ENCODE measurements at places on chromosomes 11 and 22. TPM values are rescaled to one million over a fixed set of nuclear protein-coding genes. Genes with fewer than 3 reads are reported as not detected.

SCUBE2 gene
- total RNA-seq: 40.0 TPM

GGTLC2 gene
- not detected for total RNA-seq

APOA4 gene
- not detected for total RNA-seq

DNA sequence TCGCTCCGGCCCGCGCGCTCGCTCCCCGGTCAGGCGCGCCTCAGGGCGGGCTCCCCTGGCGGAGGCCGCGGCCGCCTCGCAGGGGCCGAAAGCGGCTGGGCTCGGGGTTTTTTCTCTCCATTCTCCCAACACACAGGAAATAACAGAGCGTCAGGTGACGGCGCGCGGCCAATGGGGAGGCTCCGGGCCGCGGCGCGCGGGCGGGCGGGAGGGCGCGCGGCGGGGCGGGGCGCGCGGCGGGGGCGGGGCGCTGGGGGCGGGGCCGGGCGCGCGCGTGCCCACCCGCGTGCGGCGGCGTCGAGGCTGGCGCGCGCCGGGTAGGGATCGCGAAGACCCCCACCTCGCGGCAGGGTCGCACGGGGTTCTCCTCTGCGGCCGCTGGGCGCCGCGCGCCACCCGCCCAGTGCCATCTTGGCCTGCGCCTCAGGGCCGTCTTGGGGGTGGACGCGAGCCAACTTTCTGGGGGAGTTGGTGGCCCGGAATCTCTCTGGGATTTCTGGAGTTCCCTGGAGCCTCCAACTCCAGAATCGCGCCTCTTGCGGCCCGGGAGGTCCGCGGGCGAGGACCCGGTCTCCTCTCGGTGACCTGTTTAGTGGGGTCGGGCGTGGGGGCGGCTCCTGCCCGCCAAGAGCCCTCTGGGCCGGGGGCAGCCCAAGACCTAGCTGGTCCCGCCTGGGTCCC lies at the start of gene TCF20:
Gene TCF20 (minus strand): TSS at position 144 of the 681 bp plus-strand sequence. CDS start 55,348 bp downstream, outside the sequence.
- DNase-seq: peak; percentile 77

- DNase-seq: no peak
Observed at GRCh38 chr22:20024225-20024624, 3.3 kb downstream of the TANGO2 start.

- no peak for DNase-seq
Observed at GRCh38 chr11:8948886-8949285, 6.1 kb upstream of the ASCL3 start.

GRCh38 chr11:95699631-95700470 lies 89.7 kb downstream of the FAM76B start:
- no peak for DNase-seq

DNA sequence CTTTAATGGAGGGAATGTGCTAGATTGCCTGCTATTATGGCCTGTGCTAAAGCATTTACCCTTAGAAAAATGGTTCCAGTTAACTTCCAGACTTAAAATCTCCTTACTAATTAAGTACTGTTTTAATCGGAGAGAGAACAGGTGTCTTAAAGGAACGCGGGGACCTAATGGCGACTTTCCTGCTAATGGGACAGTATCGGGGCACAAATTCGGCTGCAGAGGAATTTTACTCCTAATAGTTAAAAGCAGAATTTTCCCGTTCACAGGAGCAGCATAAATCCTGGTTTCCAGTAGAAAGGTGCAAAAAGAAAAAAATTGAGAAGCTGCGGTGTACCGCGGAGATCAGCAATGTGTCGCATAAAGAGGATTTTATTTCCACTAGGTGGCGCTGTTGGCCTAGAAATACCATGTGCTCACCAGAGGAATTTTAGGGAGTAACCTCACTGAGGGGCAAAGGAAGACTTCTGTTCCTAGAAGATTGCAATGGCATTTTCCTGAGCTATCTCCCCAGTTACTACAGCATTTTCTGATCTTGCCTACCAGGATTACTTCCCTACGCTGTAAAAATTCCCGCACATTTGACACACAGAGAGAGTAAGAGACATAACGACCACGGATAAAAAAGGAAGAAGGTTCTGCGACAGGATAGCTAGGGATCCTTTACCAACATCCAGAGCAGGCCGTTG lies 44.5 kb downstream of the ZNF280B start:
- DNase-seq: peak; percentile 47

- DNase-seq: no peak
Observed at GRCh38 chr11:32462011-32462690, 26.8 kb upstream of the WT1 start.

- peak; percentile 22 for DNase-seq
Observed at GRCh38 chr22:37228106-37229011, 15.7 kb downstream of the RAC2 start.

DNA sequence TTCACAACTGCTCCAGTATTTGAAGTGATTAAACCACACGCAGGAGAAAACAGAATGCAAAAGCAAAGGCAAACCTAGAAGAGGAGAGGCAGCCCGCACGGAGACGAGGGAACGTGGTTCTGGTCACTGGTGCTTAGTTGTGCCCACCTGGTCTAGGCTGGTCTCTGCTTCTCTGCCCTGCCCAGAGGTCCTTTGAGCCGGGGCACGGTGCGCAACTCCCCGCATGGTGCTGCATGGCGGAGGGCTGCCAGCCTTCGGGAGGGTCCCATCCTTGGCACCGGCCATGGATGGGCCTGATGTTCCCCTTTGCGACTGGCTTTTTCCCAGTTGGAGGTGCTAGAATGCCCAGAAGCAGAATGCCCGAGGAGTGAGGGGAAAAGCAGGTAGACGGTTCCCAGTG lies 46.1 kb downstream of the KCNC1 start:
- DNase-seq: no peak

- no peak for DNase-seq
Observed at GRCh38 chr11:35567737-35568465, 42.5 kb upstream of the PAMR1 start.

GRCh38 chr11:76462317-76462716 lies 17.5 kb downstream of the EMSY start:
- no peak for DNase-seq

DNA sequence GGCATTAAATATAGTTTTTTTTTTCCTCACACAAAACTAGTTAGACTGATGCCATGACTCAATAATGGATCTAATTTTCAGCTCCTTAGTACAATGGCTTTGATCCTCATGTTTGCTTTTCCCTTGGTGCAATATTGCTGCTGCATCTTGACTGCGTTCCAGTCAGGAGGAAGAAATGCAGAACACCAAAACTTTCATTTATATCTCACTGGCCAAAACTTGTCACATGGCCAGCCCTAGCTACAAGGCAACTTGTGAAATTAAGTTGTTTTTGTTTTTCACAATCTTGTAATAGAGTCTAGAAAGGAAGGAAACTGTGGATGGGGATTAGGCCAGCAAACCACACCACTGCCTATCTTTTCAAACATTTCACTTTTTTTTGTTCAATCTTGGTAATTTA lies 36.7 kb downstream of the SMC1B start:
- DNase-seq: no peak

DNA sequence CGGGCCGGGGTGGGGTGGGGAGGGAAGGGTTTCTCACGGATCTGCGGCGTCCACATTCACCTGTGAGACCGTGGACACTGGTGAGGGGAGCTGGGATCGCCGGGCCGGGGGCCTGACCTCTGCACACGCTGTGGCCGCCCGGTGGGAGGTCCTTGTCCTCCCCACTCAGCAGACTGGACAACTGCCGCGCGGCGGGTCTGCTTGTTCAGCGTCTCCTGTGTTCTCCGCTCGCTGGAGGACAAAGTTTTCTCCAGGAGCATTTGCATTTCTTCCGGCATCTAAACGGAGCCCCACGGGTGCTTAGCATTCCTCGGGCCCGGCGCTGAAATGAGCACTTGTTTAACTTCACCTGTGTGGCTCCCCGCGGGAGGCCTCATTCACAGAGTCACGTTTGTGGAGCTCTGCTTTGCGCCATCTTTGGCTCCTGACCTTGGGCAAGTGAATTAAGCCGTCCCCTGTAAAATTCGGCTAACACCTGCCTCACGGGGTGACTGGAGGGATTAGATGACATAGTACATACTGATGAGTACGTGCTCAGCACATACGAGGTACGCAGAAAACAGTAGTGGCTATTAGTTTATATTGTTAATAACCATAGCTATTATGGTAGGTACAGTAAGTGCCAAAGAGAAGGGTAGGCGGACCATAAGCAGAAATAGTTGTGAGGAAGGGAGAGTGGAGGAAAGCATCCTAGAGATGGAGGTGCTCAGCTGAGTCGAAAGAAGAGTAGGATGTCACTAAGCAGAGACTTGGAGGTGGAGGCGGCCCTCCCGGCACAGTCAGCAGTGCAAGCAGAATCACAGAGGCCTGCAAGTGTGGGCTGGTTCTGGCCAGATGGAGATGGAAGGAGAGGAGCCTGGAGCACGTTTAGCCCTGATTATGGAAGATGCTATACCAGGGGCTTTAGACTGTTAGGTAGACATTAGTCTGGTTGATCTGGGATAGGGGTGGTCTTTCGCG lies 885 bp downstream of the TRMU start:
- peak; percentile 50 for DNase-seq

- DNase-seq: no peak
Observed at GRCh38 chr22:27455526-27455925, 346.0 kb downstream of the MN1 start.

GRCh38 chr11:102110761-102111010 lies 439 bp downstream of the YAP1 start:
- no peak for DNase-seq

DNA sequence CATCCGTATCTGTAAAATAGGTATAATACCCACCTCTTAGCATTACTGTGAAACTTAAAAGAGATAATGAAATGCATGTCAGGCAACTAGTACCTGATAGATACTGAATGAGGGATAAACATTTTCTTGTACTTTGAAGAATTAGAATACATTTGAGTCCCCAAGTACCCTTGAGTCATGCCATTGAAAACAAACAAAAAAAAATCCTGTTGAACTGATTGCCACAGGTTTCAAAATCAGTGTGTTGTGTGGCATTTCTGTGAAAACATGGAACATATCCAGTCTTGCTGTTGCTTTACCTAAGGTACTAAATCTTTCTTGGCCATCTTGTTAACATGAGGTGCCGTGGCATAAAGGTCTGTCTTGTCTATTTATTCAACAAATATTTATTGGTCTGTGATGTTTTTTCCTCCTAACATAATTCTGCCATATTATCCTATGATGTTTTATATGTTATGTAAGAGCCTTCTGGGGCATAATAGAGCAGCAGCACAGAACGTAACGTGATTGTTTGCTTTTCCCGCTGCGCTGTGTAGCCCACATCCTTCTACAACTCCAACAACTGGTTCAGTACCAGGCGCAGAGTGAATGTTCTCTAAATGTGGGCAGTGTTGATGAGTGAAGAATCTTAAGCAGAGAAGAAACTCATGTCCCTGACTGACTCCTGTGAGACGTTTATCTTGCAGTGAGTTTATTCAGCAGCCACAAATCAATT lies 79.3 kb upstream of the RAB1B start:
- no peak for DNase-seq

GRCh38 chr22:26648011-26648497 lies 9.3 kb upstream of the MIAT start:
- no peak for DNase-seq

GRCh38 chr11:86715611-86716010 lies 43.2 kb upstream of the ME3 start:
- no peak for DNase-seq

DNA sequence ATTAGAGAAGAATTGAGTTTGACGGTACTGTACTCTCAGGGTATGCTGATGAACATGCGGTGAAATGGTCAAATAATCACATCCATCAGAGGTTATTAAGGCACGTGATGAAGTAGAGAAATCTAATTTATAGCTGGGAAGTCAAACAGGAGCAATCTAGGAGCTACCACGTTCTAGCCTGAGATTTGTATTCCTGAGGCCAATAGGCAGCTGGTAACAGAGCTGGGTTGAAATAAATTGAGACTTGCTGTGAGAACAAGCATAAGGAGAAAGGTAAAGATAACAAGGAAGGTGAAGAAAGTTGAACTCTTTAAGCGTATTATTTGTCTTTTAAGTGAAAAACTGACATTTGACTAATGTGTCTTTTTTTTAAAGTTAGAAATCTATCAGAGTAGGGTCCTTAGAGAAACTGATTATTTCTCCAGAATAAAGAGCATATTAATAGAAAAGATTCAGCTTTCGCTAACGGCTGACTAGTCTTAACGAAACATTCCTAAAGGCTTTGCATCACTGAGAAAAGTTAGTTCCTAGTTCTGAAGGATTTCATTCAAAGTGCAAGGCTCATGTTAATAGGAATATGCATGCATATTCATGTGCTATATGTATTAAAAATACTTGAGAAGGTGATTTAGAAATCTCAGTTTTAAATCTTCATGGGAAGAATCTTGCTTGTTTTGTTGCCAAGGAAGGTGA lies 5.2 kb upstream of the WEE1 start:
- no peak for DNase-seq

DNA sequence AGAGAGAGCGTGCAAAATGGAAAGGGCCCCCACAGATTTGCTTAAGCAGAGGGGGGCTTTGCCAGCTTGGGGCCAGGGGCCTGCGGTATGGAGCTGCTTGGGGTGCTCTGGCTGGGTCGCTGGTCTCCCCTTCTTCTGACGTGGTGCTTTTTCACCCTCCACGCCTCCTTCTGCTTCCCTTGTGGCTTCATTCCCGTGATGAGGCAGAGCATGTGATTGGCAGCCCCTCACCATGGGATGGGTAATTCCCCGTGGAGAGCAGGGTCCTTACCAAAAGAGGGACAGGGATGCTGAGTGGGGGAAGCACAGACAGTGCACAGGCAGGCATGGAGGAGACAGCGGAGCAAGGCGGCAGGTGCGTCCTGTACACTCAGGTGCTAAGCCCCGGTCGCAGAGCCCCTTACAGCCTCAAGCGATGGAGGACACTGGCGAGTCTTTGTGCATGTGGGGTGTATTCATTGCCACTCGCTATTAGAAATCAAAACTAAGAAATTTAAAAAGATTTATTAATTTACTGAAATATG lies 19.9 kb upstream of the GRAMD4 start:
- DNase-seq: no peak

DNA sequence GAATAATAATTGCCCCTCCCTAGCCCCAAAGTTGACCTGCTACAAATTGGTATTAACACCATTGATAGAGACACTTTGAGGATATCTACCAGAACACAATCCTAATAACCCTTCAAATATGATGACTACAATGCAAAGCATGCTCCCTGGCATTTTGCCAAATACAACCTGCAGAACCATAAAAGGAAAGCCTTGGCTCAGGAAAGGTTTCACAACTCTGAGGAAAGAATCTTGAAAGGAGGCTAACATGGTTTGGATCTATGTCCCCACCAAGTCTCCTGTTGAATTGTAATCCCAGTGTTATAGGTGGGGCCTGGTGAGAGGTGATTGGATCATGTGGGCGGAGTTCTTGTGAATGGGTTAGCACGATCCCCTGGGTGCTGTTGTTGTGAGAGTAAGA lies 140.4 kb upstream of the ARHGAP42 start:
- no peak for DNase-seq
